Adrenal gland (tissue), 19 donors: ENCODE measurements at places on chromosomes 4 and X. TPM values are rescaled to one million over a fixed set of nuclear protein-coding genes. Genes with fewer than 3 reads are reported as not detected.

BTC gene
- 1.0 TPM for total RNA-seq

HTN1 gene
- total RNA-seq, result not detected

CT83 gene
- not detected for total RNA-seq

TEX13B gene
- not detected for total RNA-seq

FAM9B gene
- total RNA-seq, result not detected

DNA sequence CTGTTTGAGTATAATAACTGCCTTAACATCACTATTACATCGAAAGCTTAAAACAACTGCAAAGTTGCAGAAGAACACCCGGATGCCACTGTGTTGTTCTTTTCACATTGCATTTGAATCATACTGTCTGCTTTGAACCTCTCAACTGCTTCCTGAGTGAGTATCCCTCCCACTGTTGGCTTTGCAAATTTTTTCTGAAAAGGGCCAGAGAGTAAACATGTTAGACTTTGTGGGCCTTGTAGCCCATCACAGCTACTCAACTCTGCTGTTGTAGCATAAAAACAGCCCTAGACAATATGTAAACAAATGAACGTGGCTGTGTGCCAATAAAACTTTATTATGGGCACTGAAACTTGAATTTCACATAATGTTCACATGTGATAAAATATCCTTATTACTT, 76.1 kb downstream of the NSG1 start:
- H3K27me3 ChIP-seq, result no peaks in the 10 kb centered on the region
- peaks cover 4% of the 10 kb centered on the region for H3K36me3 ChIP-seq
- no peak for DNase-seq
- no peak overlapping the region for H3K4me3 ChIP-seq

GRCh38 chr4:4289597-4289940, 385 bp downstream of the LYAR start:
- DNase-seq, result no peak
- H3K27ac ChIP-seq, result peak overlapping the region; percentile 76
- peak overlapping the region; percentile 87 for H3K4me3 ChIP-seq
- H3K4me1 ChIP-seq, result peaks cover 15% of the 10 kb centered on the region
- H3K27me3 ChIP-seq, result no peaks in the 10 kb centered on the region

DNA sequence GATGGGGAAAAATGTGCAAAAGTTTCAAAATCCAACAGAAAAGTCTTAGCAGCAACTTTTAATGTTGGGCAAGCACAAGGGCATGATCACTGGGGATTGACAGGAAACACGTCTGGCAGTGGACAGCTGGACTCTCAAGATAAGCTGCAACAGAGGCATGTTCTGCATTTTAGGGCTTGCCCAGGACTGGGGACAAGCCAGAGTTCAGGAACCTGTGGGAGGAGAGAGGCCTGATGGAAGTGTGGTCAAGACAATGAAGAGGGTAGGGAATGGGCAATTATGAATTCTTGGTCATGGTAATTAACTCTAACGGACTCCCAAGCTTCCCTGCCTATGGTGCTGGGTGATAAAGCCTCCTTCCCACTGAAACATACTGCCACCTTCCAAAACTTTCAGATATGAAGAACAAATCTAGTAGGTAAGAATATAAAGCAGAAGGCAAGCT, 48.4 kb downstream of the ANXA3 start:
- H3K27ac ChIP-seq, result no peak overlapping the region
- no peak for DNase-seq
- H3K36me3 ChIP-seq, result no peaks in the 10 kb centered on the region
- no peak overlapping the region for H3K4me3 ChIP-seq
- no peaks in the 10 kb centered on the region for H3K4me1 ChIP-seq
